Fibroblast of skin of scalp (primary cell): ENCODE measurements at places on chromosomes 12 and 14.

GRCh38 chr12:90574676-90575075 is 380.3 kb downstream of the CCER1 start:
- no peak for DNase-seq

DNA sequence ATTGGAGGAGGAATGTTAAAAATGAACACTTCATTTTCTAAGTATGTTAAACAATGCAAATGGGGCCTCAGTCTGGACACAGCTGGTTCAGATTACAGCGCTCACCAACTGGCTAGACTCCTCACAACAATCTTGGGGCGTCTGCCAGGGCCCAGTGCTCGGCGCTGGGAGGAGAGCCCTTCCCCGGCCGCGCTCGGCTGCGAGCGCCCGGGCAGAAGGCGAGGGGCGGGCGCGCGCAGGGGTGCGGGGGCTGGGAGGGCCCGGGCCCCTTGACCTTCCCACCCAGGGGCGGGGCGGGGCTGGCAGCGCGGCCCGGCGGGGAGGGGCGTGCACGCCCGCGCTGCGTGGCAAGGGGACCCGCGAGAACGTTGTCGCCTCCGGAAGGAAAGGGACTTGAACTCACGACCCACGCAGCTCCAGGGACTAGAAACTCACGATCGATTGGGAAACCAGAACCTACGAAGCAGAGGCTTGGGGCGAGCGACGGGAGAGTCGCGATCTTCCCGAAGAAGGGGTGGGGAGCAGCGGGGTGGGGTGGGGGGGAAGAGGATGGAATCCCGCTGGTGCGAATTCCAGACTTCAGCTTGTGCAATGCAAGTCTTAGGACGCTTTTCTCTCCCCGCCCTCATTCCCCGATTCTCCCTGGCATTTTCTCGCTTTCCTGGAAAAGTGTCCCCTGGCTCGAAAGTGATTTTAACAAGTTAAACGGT is at the start of gene FBLN5:
Gene FBLN5, minus strand, starts transcription at position 220 of the 710 bp plus-strand sequence. CDS start 465 bp downstream, outside the sequence.
- DNase-seq = peak; percentile 96

- no peak for DNase-seq
These were observed 78.0 kb upstream of the GPATCH2L start for GRCh38 chr14:76073717-76074116.

DNA sequence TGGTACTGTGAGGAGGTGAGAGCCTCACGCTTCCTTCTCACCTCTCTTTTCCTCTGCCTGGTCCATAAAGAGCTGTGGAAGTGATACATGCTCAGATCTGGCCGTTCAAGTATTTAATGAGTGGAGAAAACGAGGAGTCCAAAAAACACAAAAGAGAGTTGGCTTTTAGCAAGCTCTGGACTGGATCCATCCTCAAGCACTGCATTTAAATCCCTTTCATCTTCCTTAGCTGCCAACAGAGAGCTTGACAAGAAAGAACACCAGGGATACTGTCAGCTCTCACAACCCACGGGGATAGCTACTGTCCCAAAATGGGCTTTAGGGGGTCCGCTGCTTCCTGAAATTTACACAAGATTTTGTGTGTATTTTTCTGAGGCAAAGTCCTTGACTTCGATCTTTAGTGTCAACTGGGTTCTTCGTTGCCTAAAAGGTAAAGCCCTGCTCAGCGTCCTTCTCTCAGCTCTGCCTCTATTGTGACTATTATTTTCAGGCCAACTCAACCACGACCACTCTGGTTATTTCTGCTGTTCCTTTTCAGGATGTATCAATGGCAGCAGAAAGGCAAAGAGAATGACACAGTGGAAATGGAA is 120.9 kb downstream of the TMTC1 start:
- no peak for DNase-seq

DNA sequence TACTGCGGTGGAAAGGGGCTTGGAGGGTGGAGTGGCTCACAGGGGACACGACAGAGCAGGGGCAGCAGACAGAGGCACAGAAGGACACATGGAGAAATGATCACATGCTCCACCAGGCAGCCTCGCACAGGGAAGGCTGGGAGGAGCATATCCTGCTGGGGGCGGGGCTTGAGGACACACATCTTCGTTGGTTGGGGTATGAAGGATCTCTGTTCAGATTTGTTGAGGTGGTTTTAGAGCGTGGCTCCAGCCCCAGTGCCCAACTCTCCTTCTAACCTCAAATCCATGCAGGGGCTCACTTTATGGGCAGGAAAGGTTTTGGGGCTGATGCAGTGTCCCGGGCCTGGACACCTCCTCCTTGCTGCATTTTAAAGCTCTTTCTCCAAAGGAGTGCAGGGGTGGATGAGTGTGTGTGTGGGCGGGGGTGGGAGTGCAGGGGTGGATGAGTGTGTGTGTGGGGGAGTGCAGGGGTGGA is 733 bp upstream of the P3H3 start:
- peak; percentile 85 for DNase-seq

DNA sequence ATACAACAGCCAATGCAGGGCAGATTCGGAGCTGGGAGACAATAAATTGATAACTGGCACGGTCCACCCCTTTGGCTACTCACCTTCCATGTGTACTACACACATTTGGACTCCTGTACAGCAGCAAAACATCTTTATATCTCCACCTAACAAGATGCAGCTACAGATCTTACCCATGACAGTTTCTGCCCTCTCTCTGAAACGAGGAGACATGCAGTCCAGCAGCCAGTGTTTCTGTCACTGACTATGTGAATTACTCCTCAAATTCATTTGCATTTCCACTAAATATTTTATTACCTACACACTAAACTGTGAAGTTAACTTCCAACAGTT is 58.7 kb upstream of the BEGAIN start:
- no peak for DNase-seq

DNA sequence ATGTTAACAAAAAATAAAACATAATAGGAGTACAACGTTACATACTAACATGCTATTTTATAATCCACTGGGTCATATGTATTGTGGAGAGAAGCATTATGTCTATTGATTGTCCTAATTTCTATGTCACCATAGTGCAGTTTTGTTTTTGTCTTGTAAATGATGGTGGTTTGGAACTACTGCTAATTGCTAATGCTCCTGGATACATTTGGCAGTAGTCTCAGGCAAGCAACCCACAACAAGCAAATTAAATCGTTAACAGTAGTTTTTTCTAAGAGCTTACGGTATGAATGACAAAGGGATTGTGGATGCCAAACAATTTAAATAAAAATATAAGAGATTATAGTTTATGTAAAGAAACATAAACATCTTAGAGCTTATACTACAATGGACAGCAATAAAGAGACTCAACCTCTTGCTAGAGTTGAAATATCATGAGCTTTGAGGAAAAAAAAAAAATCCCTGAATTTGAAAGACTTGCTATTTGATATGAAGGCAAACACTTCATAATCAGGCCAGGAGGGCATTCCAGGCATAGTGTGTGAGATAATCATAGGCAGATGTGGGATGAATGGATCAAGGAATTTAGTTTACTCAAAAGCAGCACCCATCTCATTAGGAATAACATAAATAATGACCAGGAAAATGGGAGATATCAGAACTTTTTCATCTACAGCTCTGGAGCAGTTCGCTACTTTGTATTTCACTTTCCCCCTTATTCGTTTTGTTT is 181.3 kb downstream of the CCDC59 start:
- DNase-seq = peak; percentile 0

DNA sequence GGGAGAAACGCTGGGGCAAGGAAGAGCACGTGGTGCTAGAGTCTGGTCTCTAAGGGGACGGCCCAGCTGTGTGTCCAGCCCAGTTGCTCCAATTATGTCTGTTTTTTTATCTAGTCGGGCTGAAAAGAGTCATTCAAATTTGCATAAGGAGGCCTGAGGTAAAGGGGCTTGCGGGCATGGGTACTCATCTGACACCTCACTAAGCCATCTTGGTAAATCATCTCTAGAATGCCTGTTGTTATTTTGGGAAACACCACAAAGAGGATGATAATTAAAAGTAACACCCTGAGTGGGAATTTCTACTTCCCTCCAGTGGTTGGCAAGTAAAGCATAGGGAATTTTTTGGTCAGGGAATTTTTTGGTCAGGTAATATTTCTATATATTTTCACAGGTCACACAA is 196.1 kb upstream of the ALG10B start:
- no peak for DNase-seq

- DNase-seq = peak; percentile 28
These were observed 18.6 kb upstream of the GALNT8 start for GRCh38 chr12:4701395-4702190.

DNA sequence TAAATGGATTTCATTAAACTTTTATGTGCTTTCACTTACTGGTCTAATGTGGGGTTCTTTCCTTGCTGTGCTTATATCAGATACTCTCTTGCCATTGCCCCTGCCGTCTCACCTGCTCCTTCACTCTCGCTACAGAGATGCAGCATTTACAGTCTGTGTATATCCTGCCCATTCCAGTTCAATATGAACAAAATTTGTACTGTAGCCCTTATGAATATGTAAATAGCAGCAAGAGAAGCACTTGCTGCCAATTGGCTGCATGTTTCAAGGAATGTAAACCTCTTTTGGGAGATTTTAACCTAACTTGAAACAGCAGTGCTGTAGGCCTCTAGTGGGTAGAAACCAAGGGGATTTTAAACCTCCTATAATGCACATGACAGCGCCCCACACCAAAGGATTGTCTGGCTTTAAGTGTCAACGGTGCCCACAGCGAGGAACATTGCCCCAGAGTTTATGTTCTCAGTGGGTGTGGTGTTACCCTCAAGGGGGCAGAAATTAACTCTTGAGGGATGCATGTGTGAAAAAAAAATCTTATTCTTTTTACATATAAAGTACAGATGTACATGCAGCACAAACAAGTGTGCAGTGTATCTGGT is 19.1 kb downstream of the PCNX1 start:
- no peak for DNase-seq

- DNase-seq = peak; percentile 23
These were observed 1.0 kb downstream of the KCNA1 start for GRCh38 chr12:4910502-4911315.

DNA sequence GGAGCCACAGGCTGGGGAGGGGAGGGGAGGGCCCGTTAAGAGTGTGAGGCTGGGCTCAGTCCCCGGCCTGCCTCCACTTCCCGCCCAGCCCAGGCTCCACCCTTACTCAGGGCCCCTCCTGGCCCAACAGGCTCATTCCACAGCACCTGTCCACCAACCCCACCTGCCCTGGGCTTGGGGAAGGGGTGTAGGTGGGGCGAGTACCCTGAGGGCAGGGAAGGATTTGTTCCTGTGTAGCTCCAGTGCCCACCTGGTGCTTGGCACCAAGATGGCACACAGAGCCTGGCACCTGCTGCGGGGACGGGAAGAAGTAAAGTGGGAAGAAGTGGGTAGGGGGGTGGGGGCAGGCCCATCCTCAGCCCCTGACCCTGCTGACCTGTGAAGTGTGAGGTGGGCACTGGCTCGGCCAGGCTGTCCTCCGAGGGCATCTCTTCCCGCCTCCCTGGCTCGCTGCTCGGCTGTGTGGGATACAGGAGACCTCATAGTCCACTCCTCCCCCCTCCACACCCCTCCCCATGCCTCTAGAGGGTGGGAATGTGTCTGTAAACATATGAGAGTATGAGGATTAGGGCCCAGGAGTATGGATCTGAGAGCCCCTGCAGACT is 35.1 kb downstream of the NCKAP5L start:
- no peak for DNase-seq

GRCh38 chr12:38771871-38772270 is 133.5 kb downstream of the CPNE8 start:
- no peak for DNase-seq

GRCh38 chr12:112591488-112591887 is 172.7 kb downstream of the PTPN11 start:
- DNase-seq = no peak

- no peak for DNase-seq
These were observed 7.1 kb upstream of the ASCL1 start for GRCh38 chr12:102950107-102950949.

DNA sequence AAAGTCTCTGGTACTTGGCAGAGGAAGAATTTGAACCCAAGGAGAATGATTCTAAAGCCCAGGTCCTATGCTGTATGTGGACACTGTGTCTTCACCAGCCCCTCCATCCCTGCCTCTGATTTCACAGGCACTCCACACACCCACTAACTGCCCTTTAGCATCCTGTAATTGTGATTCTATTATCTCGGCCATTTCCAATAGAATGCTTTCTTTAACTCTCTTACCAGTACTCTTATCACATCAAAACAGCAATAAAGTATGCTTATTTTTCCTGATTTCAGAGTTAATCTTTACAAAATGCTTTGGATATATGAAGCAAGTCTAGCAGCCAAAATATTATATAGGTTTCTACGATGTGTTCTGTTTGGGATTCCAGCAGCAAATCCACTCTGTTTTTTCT is 37.9 kb upstream of the BTG1 start:
- no peak for DNase-seq

DNA sequence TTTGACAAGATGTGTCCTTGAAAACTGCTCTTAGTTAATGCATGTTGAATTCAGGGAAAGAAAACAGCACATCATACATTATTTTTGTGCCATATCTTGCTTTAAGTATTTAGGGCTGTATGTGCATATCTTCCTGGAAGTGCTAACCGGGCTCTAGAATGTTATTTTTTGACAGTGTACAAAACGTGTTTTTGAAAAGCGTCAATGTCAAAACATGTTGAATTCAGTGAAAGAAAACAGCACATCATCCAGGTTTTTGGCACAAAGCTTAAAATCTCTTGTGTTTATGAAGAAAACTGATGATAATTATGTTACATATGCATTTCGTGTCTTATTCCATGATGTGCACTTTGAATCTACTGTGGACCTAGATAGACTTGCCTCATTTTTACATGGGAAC is 82.7 kb downstream of the ASCL4 start:
- no peak for DNase-seq

DNA sequence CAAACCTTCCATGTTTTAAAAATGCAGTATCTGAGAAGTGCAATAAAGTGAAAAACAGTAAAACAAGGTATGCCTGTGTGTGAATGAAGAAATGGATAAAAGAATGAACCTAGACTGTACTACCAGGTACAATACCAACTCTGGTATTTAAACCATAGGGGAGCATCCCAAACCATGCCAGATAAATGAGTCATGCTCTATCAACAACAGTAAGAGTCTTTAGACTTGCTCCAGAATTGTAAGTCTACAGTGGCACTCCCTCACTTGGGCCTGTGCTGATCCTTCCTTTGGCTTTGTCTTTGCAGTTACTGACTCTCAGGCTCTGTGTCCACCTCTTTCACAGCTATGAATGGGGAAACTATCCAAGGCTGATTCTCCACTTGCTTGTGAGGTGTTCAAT is 38.1 kb downstream of the BBS10 start:
- DNase-seq = peak; percentile 58

DNA sequence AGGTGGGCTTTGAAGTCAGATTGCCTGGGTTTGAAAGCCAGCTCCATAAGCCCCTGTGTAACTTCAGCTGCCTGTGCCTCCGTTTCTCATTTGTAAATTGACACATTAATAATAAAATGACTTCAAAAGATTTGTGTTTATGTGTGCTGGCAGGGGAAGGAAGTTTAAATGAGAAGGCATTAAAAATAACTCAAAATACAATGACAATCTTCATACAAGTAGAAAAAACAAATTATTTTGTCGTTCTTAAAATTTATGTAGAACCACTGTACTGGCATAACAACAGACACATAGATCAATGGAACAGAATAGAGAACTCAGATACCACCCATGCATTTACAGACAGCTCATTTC is 83.0 kb downstream of the PPM1A start:
- no peak for DNase-seq

GRCh38 chr14:20969336-20969735 is 14.0 kb downstream of the RNASE2 start:
- DNase-seq = no peak

- no peak for DNase-seq
These were observed at the start of gene GZMB for GRCh38 chr14:24634158-24634557. Gene GZMB, minus strand, starts transcription at chr14:24634190. Its CDS starts 30 bp downstream, at chr14:24634160.

GRCh38 chr12:102851246-102851645 is 65.8 kb downstream of the PAH start:
- no peak for DNase-seq
